ENCODE measurements at places on chromosomes 4 and X.

- no peak for DNase-seq
Measured at GRCh38 chr4:14816623-14817261, 185.5 kb upstream of the CPEB2 start.

GRCh38 chr4:54547299-54548097 is 110.3 kb upstream of the KIT start:
- no peak for DNase-seq

- DNase-seq: peak; percentile 96
Measured at GRCh38 chr4:77172336-77172735, 15.3 kb downstream of the CCNG2 start.

DNA sequence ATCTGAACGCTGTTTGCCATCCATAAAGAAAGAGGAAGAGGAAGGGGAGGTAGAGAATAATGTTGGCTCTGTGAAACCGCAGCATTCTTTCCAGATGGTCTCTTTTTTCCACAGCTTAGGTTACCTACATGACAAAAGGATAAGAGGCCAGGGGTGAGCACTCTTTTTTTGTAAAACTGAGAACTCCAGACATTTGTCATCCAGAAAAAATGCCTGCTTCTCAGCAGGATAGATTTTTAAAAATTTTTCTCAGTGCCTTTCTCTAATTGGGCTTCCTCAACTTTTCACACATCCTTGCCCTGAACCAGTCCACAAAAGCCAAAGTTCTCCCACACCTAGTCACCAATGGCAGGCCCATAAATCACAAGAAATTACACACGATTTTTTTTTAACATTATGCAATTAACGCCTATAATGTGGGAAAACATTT is 158.1 kb upstream of the TENM3 start:
- peak; percentile 94 for DNase-seq

DNA sequence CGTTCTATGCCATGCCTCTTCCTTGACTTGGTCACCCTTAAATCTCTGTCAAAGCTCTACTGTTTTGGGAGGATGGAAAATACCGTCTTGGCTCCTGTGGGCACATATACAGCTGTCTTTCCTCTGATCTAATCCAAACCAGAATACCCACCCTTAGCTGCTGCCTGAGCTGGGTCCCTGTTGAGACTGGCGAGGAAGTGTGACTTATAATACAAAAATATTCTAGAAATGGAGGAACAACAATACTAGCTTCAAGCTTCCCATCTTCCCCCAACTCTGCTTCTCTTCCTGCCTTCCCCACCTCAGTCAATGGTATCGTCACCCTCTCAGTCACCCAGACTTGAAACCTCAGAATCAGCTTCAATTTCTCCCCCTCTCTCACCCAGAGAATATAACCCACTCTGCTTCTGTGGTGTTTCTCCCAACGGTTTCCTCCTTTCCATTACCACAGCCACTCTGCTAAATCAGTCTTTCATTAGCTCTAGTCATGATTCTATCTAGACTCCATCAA is 599 bp upstream of the IL2RG start:
- DNase-seq: no peak

DNA sequence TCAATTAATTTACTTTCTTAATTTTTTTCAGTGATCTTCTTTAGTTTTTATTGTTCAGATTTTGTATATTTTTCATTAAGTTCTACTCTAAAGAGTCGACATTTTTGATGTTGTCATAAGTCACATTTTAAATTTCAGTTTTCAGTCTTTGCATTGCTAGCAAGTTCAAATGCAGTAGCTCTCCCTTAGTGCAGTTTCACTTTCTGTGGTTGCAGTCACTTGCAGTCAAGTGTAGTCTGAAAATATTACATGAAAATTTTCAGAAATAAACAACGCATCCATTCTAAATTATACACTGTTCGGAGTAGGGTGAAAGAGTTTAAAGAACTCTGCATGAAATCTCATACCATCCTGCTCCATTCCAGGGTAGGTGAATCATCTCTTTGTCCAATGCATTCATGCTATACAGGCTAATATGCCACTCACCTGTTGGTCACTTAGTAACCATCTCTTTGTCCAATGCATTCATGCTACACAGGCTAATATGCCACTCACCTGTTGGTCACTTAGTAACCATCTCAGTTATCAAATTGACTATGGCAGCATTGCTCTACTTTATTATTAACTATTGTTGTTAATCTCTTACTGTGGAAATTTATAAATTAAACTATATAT is 356.9 kb downstream of the STPG2 start:
- no peak for DNase-seq

GRCh38 chrX:25180242-25180641 is 164.5 kb upstream of the ARX start:
- DNase-seq: no peak

DNA sequence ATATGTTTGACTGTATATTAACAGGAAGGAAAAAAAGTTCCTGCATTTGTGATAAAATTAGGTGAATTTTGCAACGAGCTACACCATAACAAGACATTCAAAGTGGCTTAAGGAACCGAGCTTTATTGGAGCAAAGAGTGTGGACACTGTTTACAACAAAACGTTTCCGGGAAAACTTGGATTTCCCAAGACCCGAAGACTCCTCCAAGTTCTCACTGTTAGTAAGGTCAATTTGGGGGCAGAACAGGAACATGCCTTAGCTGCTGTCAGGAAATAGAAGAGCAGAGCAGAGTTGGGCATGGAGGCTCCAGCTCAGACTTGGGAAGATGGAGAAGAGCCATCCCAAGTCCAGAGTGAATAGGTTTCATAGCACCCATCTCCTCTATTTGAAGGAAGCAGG is 16.5 kb downstream of the ADH6 start:
- DNase-seq: no peak

GRCh38 chr4:165106518-165106917 is 6.1 kb downstream of the TMEM192 start:
- no peak for DNase-seq

- no peak for DNase-seq
Measured at GRCh38 chrX:15874672-15875071, 20.1 kb upstream of the AP1S2 start.

DNA sequence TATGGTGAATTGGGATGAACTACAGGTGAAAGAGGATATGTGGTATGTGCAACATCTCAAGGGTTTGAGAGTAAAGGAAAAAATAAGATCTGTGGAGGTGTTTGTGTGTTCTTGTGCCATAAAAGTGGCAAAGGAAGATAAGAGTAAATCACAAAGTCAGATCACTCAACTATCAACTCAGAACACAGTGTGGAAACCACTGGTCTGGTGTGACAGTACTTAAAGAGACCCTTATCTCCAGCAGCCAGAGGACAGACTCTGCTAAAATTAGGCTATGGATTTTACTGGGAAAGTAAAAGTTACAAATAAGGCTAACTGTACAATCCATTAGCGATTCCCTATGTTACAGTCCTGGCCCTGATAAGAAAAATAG is 54.0 kb upstream of the PRDM8 start:
- no peak for DNase-seq

GRCh38 chr4:30396772-30397475 is 323.2 kb upstream of the PCDH7 start:
- DNase-seq: peak; percentile 53

GRCh38 chr4:95850161-95850560 is 10.3 kb downstream of the PDHA2 start:
- DNase-seq: no peak

GRCh38 chr4:171676555-171677215 is 136.5 kb upstream of the GALNTL6 start:
- no peak for DNase-seq

DNA sequence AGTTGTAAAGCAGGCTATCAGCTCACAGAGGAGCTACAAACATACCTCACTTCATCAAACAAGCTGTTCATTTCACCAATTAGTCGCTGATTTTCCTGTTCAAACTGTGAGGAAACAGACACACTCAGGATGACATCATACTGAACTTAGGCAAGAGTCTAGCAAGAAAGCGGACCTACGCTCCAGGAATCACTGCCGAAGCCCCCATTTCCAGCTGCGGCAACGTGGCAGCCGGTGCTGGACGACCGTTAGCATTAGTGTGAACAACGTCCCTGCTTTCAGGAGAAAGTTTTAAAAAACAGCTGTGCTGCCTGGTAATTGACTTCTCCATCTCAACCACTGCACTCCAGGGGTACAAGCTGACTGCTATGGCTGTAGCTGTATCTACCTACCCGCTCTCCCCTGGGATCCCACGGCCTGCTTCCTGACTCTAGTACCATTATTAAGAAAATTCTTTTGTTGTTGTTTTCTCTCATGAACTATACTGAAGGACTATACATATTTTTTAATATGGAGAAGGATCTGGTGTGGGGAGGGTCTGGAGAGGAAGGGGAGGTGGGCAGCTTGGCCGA is 38.3 kb downstream of the NSG1 start:
- no peak for DNase-seq

DNA sequence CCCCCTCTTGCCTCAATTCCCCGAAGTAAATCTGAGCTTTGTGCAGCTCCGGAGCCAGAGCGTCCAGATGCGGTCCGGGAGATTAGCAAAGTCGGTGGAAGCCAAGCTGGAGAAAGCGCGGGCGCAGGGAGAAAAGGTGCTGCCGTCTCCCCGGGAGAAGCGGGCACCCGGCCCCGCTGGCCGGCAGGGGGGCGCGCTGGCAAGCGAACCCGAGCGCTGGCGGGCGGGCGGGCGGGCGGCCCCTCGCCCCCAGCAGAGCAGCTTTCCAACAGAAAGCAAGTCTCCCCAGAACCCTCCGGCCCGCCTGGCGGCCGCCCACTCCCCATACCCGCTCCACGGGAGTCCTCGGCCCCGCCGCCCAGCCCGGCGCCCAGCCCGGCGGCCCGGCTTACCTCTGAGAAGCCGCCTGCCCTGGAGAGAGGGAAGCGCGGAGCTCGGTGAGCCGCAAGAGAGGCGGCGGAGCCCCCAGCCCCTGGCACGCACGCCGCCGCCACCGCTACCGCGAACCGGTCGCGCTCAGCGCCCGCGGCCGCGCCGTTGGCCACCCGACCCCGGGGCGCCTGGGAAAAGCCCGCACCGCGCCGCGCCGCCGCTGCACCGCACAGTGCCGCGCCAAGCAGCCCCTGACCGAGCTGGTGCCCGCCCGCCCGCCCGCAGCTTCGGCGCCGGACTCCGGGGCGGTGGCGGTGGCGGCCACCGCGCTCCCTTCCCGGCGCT is 529 bp upstream of the CITED1 start:
- DNase-seq: no peak

DNA sequence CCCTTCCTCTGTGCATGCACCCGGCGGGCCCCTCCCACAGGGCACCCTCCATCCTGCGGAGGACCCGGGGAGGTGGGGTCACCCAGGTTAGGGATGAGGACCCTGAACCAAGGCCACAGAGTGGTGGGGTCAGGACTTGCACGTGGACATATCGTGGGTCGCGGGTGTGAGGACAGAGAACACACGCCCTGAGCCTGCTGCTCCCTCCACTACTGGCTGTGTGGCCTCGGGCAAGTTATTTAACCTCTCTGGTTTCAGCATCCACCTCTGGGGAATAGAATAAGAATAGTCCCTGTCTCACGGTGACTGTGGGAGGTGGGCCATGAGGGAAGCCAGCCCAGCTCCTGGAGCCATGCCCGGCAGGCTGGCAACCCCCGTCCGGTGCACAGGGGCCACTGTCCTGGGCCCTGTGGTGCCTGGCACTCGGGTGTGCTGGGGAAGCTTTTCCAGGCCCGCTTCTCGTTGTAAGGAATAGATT is 5.1 kb downstream of the PSAPL1 start:
- no peak for DNase-seq

DNA sequence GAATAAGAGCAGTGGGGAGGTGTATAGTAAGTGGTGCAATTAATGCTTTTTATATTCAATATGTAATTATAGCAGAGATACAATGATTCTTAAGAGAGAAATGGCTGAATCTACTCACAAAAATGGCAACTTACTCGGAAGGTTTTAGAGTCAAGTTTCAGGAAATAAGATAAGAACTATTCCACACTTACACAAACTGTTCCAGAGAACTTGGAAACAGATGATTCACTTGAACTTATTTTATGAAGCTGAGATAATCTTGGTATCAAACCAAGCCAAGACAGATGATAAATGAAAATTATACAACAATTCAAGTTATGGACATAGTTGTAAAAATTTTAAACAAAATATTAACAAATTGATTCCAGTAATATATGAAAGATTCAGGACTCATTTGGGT is 311.3 kb upstream of the HS3ST1 start:
- DNase-seq: peak; percentile 5

DNA sequence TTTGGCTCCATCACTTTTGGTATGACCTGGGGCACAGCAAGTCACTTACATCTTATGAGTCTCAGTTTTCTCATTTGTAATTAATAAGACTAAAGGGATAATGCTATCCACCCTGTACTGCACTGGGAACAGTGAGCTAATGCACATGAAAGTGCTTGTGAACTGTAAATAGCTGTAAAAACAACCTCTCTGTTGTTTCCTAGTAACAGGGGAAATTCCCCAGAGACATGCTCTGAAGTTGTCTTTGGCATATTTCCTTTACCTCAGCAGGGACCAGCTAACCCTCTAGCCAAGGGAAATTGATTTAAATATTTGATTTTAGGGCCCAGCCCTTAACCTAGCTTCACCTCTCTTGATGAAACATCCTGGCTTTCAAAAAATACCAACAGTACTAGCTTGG is 6.1 kb upstream of the CYSLTR1 start:
- no peak for DNase-seq

- DNase-seq: peak; percentile 61
Measured at GRCh38 chr4:128286474-128287058, 1.0 kb downstream of the PGRMC2 start.

DNA sequence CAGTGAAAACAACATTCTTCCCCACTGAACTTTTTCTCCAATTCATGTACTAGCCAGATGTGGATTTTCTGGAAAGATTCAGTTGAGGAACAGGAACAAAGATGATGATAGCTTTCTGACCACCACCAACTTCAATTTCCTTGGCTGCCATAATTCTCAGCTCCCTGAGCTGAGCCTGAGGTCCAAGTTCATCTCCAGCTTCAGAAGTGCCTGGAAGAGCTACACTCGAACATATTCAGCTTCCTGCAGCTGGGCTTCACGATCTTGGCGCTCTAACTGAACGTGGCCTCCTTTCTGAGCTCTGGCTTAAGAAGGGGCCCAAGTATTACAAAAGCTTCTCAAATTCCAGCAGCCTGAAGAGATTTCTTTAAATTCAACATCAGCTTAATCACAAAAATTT is 83.9 kb downstream of the QDPR start:
- no peak for DNase-seq
